ENCODE measurements at places on chromosomes 6 and 20. TPM values are rescaled to one million over a fixed set of nuclear protein-coding genes. Genes with fewer than 3 reads are reported as not detected.

GRCh38 chr6:116379764-116380163 lies 9.0 kb downstream of the DSE start:
- H3K27ac ChIP-seq: no peak overlapping the region
- no peak overlapping the region for H3K4me3 ChIP-seq
- no peak for DNase-seq
- H3K27me3 ChIP-seq: no peaks in the 10 kb centered on the region

ACTL10 gene
- 8.0 TPM for total RNA-seq

GRCh38 chr6:7979831-7980230 lies 69.2 kb upstream of the TXNDC5 start:
- no peaks in the 10 kb centered on the region for H3K27me3 ChIP-seq
- no peaks in the 10 kb centered on the region for H3K4me1 ChIP-seq
- no peak overlapping the region for H3K4me3 ChIP-seq
- H3K36me3 ChIP-seq: no peaks in the 10 kb centered on the region

CPXM1 gene
- total RNA-seq: 0.98 TPM

TINAG gene
- total RNA-seq: 45.2 TPM

LPIN3 gene
- total RNA-seq: 46.2 TPM

NCOA7 gene
- total RNA-seq: 59.3 TPM

DNA sequence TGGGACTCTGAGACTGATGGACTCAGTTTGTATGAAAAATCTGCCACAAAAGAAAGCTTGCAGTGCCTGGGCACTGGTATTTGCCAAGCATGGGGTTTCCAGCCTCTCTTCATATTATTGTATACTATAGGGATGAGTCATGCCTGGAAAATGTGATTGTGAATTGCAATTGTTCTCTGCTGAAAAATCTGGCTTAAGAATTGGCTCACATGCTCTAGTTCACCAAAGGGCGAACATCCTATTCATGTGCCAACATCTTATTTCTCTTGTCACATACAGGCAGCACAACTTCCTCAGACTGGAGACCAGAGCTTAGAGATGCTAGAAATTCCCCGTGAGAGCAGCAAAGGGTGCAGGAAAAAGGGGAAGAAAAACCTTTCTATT lies 103.6 kb upstream of the KCNK16 start:
- no peak overlapping the region for H3K4me3 ChIP-seq
- H3K27me3 ChIP-seq: no peaks in the 10 kb centered on the region
- no peaks in the 10 kb centered on the region for H3K36me3 ChIP-seq

DNA sequence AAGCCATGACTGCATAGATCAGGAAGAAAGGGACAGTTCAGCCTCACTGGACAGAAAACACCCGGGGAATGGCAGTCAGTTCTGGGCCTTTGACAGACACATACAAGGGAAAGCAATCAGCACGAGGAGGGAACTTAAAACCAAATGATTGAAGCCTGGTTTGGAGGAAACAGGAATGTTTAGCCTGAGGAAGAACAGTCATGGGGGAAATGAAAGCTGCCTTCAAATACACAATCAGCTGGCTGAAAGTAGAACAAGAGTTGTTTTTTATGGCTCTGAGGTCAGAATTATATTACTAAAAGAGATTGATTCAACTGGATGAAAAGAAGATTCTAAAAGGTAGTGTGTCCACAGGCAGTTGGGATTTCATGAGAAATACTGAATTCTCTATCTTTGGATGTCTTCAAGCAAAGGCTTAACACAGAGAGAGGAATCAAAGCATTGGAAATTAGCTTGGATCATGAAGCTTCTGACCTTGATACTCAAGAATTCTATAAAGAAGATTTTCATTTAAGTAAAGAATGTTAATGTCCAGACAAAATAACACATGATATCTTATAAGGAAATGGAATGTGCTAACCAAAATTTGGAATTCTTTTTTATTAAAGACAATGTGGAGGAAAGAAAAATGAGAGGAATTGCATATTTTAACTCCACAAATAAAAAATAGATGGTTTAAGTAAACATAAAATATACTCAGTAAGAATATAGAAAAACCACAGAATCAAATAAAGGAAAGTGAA lies 216.6 kb downstream of the IBTK start:
- no peaks in the 10 kb centered on the region for H3K36me3 ChIP-seq
- H3K4me1 ChIP-seq: no peaks in the 10 kb centered on the region
- DNase-seq: no peak
- no peaks in the 10 kb centered on the region for H3K27me3 ChIP-seq
- H3K27ac ChIP-seq: no peak overlapping the region
- no peak overlapping the region for H3K4me3 ChIP-seq

TFAP2D gene
- not detected for total RNA-seq

- DNase-seq: no peak
- H3K4me1 ChIP-seq: no peaks in the 10 kb centered on the region
- no peaks in the 10 kb centered on the region for H3K36me3 ChIP-seq
- no peak overlapping the region for H3K4me3 ChIP-seq
Measured at GRCh38 chr6:101668496-101669030, 275.1 kb downstream of the GRIK2 start.

DNA sequence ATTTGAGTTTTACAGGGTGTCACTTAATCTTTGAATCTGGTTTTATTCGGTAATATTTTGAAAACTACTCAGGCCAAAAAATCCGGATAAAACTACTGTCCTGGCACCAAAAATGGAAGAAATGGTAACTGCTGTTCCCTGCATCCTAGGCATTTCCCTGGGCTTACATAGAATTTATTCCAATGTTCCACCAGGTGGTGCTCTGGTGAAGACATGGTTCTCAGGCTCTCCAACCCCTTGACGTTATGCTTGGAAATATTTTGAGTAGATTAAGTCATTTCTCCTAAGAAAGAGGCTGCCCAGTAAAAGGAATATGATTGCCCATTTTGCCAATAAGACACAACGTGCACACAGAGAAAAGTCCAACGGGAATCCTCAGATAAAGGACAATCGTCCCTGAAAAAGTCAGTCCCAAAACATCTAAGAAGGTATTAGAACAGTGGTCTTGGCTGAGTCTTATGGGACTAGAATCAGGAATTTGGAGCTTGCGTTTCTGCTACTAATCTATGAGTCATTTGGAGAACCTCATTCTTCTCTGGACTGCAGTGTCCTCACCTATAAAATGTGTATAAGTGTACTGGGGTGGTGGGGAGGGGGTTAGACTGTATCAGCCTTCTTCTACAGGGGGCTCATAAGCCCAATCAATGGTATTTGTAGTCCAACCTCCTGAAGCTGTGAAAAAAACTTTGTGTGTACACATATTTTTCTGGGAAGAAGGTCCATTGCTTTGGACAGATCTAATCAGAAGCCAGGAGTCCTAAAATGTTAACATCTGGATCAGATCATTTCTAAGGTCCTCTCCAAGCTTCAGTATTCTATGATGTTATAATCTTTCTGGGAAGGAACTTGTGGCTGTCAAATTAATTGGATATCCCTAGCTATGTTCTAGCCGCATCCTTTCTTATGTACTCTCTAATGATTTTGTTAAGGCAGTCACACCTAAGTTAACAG lies 131.0 kb upstream of the BMP2 start:
- H3K27me3 ChIP-seq: no peaks in the 10 kb centered on the region
- H3K4me3 ChIP-seq: no peak overlapping the region
- no peaks in the 10 kb centered on the region for H3K36me3 ChIP-seq
- H3K4me1 ChIP-seq: peaks cover 7% of the 10 kb centered on the region
- DNase-seq: peak; percentile 51
- H3K27ac ChIP-seq: peak overlapping the region; percentile 22

- DNase-seq: no peak
- H3K27me3 ChIP-seq: no peaks in the 10 kb centered on the region
- H3K27ac ChIP-seq: no peak overlapping the region
- no peaks in the 10 kb centered on the region for H3K36me3 ChIP-seq
- H3K4me1 ChIP-seq: no peaks in the 10 kb centered on the region
Measured at GRCh38 chr6:124792386-124792785, 169.9 kb upstream of the RNF217 start.

- H3K27me3 ChIP-seq: no peaks in the 10 kb centered on the region
- H3K4me1 ChIP-seq: no peaks in the 10 kb centered on the region
- H3K36me3 ChIP-seq: peaks cover 9% of the 10 kb centered on the region
- DNase-seq: no peak
- peak overlapping the region; percentile 10 for H3K27ac ChIP-seq
Measured at GRCh38 chr6:111564482-111564945, 41.2 kb downstream of the TRAF3IP2 start.

GRCh38 chr6:150165020-150165702 lies 22.3 kb downstream of the PPP1R14C start:
- no peak for DNase-seq
- H3K27me3 ChIP-seq: no peaks in the 10 kb centered on the region
- no peaks in the 10 kb centered on the region for H3K36me3 ChIP-seq
- H3K4me3 ChIP-seq: no peak overlapping the region

NRSN1 gene
- 0.64 TPM for total RNA-seq

DNA sequence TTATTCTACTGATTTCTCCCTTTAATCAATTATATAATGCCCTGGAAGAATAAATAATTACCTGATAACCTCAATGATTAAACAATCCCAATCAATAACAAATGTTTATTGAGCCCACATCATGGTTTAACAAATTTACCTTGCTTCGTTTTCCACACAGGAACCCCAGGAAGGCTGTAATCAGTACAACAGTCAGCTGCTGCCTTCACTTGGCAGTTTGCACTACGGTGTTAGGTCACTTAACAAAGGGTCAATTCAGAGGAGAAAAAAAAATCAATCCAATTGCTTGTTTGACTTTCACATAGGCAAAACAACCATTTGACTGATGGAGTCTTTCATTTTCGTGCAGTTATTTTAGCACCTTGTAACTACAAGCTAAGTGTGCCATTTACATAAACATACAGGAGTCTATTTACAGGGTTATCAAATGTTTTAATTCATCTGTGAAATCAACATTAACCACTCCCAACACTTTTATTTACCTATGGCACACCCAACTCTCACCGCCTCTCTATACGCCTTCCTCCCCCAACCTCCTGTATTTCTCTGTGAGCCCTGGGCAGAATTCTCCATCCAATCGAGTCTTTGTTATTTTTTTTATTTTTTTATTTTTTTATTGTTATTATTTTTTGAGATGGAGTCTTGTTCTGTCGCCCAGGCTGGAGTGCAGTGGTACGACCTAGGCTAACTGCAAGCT lies 140.4 kb upstream of the TAB2 start:
- H3K36me3 ChIP-seq: no peaks in the 10 kb centered on the region
- H3K27ac ChIP-seq: no peak overlapping the region
- no peaks in the 10 kb centered on the region for H3K27me3 ChIP-seq

FOXQ1 gene
- total RNA-seq: 0.42 TPM

GRCh38 chr20:23622839-23623343 lies 14.9 kb downstream of the CST3 start:
- H3K27me3 ChIP-seq: no peaks in the 10 kb centered on the region
- peak; percentile 74 for DNase-seq
- H3K4me1 ChIP-seq: no peaks in the 10 kb centered on the region
- peak overlapping the region; percentile 68 for H3K27ac ChIP-seq

GRCh38 chr20:35344354-35344837 lies 52.2 kb upstream of the FAM83C start:
- H3K27ac ChIP-seq: peak overlapping the region; percentile 4
- H3K36me3 ChIP-seq: no peaks in the 10 kb centered on the region
- no peaks in the 10 kb centered on the region for H3K4me1 ChIP-seq
- H3K4me3 ChIP-seq: no peak overlapping the region

- H3K4me3 ChIP-seq: no peak overlapping the region
- no peak for DNase-seq
- no peaks in the 10 kb centered on the region for H3K4me1 ChIP-seq
- H3K27me3 ChIP-seq: no peaks in the 10 kb centered on the region
Measured at GRCh38 chr6:109794201-109794923, 103.3 kb downstream of the FIG4 start.

GRCh38 chr6:55528624-55529023 lies 50.4 kb downstream of the HMGCLL1 start:
- H3K36me3 ChIP-seq: no peaks in the 10 kb centered on the region
- peak; percentile 18 for DNase-seq
- no peaks in the 10 kb centered on the region for H3K4me1 ChIP-seq
- H3K4me3 ChIP-seq: no peak overlapping the region
- H3K27ac ChIP-seq: no peak overlapping the region

DNA sequence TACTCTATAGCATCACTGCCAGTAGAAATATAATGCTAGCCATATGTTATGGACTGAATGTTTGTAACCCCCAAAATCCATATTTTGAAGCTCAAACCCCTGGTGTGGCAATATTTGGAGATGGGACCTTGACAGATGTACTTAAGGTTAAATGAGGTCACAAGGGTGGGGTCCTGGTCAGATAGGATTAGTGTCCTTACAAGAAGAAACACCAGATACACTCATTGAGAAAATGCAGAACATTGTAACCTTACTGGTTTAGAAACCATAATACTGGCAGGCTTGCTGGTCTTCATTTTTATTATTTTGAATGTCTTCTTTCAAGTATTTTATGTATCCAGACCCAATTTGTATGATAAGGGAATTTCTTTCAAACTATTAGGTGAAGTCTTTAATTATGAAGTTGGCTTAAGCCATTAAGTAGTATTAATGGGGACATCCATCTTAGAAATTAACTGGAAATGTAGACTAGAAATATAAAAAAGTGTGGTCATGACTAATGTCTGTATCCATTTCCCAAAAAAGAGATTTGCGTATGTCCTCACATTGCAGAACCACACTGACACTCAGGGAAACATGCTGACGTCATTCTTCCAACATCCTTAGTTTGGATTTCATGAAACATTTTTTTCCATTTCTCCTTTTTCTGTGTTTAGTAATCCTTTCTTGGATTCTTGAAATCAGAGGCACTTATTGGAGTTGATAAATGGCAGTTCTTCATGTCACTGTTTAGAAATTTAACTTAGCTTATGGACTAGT lies 32.4 kb downstream of the SLC16A10 start:
- no peak overlapping the region for H3K27ac ChIP-seq

C6orf163 gene
- total RNA-seq: 1.7 TPM

DNA sequence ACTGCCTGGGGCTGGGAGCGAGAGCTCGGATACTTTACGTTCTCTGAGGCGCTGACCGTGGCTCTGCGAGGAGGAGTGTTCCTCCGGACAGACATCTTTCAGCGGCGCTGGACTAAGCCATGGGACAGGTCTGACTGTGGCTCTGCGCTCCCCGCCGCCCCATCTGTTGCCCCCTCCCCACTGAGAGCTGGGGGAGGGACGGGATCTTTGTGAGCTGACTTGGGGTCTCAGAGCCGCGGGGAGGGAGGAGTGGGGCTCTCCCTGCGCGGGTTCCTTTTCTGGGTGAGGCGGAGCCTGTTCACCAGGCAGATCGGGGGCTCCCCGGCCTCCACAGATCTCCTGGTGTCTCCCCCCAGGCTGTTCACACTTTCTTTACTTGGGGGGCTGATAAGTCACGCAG lies 11.3 kb upstream of the GATA5 start:
- no peak overlapping the region for H3K4me3 ChIP-seq
- H3K4me1 ChIP-seq: no peaks in the 10 kb centered on the region
- H3K36me3 ChIP-seq: no peaks in the 10 kb centered on the region
- no peak for DNase-seq
- H3K27me3 ChIP-seq: peaks cover 36% of the 10 kb centered on the region

- no peak overlapping the region for H3K27ac ChIP-seq
- H3K4me1 ChIP-seq: no peaks in the 10 kb centered on the region
- no peaks in the 10 kb centered on the region for H3K36me3 ChIP-seq
Measured at GRCh38 chr20:3759316-3759823, 8.2 kb downstream of the ADISSP start.

ATXN1 gene
- 41.9 TPM for total RNA-seq

- no peaks in the 10 kb centered on the region for H3K27me3 ChIP-seq
- DNase-seq: no peak
- H3K36me3 ChIP-seq: no peaks in the 10 kb centered on the region
- H3K4me3 ChIP-seq: no peak overlapping the region
Measured at GRCh38 chr6:113412589-113413357, 444.4 kb upstream of the MARCKS start.

All from colonic mucosa (tissue), 4 donors.